ENCODE measurements at places on chromosomes 6 and 20.
A peak's percentile ranks its signal among the peaks of the same experiment; 100 is the strongest.

- DNase-seq = no peak
These were observed 988 bp downstream of the TIAM2 start for GRCh38 chr6:154996016-154996590.

GRCh38 chr6:122161136-122161535 is 238.3 kb upstream of the HSF2 start:
- DNase-seq = no peak

GRCh38 chr20:62918831-62919230 is 7.5 kb downstream of the DIDO1 start:
- DNase-seq = peak; percentile 57

DNA sequence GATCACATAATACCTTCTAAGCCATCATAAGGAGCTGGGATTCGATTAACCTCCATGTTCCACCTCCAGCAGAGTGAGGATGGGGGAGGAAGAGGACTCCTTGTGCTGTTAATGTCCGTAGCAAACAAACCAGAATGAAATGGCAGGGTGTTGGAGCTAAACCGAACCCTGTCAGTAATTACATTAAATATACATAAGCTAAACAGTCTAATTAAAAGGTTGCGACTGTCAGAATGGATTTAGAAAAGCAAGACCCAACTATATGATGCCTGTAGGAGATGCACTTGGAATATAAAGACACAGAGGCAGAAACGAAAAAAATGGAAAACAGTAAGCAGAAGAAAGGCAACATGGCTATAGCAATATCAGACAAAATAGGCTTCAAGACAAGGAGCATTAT is 13.2 kb downstream of the PREX1 start:
- DNase-seq = no peak

GRCh38 chr6:17886891-17887290 is 100.5 kb downstream of the KIF13A start:
- DNase-seq = no peak

GRCh38 chr6:27667657-27668441 is 194.9 kb upstream of the ZNF184 start:
- no peak for DNase-seq

DNA sequence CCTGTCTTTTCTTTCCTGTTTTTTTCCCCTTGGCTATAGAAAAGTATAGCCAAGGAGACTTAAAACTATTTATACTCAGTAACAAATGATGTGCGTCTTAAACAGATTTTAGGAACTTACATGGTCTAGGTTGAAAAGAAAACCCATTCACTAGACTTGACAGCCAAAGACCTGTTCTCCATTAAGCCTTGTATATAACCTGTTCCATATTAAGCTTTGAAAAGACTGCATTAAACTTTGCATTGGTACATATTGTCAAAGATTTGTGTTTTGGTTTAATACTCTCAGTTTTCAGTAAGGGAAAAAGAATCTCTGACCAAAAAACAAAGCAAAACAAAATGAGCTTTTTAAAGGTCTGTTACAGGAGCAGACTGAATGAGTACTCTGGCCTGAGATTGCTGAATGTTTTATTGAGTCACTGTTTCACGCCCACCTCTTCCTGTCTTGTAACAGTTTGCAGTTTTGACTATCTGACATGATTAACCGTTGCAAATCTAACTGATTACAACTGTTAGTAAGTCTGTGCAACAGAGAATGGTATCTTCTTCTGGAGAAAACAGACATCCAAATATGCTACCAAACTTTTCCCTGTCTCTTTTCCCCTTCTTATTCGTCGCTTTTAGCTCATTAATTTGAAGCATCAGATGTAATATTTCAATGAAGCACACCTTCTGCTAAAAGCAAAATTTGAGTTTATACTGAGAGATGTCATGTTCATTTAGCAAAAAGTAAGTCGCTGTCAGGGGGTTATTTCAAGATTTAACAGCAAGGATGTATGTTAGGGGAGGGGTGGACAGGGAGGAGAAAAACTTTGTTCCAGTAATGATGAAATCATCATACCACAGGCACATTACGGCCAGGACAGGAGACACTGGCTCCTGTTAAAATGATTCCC is 59.1 kb upstream of the SUPT3H start:
- DNase-seq = peak; percentile 90

GRCh38 chr6:73811706-73812105 is 115.7 kb downstream of the CD109 start:
- DNase-seq = no peak

GRCh38 chr6:137010128-137010718 is 34.5 kb downstream of the IL20RA start:
- DNase-seq = no peak

GRCh38 chr6:168411130-168411529 is 29.9 kb upstream of the SMOC2 start:
- no peak for DNase-seq

DNA sequence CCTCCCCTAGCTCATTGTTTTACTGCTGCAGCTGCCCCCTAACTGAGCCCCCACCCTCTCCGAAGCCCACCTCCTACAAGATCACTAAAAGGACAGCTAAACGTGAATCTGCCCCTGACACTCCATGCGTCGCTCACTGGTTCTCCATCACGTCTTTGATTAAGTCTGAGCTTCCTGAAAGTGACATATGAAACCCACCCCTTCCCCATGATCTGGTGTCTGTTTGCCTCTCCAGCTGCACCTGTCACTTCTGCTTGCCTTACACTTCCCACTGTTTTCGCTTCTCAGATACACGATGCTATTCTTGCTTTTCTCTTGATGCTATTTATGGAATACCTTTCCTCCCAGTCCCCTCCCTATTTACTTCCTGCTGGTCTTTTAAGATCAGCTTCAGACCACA is 8.0 kb upstream of the PERP start:
- no peak for DNase-seq

DNA sequence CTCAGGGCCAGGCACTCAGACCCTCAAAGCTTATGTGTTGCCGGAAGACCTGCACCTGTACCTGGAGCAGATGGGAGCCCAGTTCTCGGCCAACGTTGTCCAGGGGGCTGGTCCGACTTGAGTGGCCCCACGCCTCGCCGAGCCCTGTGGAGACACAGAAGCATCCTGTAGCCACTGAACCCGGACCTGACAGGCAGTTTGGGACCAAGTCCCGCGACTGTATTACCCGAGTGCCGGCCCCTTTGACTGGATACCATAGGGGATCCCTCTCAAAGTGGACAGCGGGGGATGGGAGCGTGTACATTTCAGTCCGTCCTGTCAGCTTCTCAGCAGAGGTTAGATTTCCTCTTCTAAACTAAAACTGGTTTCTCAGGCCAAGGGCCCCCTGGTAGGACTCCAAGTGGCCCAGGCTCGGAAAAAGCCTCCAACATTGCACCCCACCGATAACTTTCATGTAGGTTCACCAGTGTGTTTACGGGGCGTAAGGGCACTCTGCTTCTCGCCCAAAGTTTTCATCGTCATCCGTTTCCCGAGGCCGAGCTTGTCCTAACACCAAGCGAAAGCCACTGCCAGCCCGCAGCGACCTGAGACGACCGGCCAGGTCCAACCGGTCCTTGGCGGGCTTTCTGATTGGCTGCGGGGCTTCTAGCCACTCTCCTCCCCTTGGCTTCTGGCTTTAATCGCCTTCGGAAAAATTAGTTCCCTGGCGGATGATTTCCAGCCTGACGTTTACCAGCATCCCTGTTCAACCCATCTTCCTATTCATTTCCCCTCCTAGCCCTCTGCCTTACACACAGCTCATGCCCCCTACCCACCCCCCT is 10.8 kb downstream of the SIM1 start:
- DNase-seq = no peak

- no peak for DNase-seq
These were observed 104.8 kb downstream of the NCOA3 start for GRCh38 chr20:47606414-47606982.

- DNase-seq = no peak
These were observed 8.5 kb downstream of the ACSS1 start for GRCh38 chr20:25049261-25050060.

- no peak for DNase-seq
These were observed 162.7 kb downstream of the ANKRD60 start for GRCh38 chr20:58065508-58066361.

DNA sequence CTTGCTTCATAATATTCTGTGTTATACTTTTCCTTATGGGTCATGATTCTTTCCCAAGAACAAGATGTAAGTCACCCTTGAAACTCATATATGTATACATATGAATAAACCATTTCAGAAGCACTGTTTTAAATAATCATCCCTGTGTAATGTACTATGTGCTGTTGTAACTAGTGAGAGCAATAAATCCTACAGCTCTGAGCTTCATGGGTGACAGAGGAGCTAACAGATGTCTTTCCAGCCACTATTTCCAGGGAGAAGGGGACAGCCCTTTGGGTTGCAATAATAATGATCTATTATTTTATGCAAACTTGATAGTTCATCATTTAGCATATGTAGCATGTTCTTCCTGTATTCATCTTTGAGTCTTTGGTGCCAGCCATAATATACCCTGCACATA is 342.8 kb downstream of the KIF16B start:
- no peak for DNase-seq

DNA sequence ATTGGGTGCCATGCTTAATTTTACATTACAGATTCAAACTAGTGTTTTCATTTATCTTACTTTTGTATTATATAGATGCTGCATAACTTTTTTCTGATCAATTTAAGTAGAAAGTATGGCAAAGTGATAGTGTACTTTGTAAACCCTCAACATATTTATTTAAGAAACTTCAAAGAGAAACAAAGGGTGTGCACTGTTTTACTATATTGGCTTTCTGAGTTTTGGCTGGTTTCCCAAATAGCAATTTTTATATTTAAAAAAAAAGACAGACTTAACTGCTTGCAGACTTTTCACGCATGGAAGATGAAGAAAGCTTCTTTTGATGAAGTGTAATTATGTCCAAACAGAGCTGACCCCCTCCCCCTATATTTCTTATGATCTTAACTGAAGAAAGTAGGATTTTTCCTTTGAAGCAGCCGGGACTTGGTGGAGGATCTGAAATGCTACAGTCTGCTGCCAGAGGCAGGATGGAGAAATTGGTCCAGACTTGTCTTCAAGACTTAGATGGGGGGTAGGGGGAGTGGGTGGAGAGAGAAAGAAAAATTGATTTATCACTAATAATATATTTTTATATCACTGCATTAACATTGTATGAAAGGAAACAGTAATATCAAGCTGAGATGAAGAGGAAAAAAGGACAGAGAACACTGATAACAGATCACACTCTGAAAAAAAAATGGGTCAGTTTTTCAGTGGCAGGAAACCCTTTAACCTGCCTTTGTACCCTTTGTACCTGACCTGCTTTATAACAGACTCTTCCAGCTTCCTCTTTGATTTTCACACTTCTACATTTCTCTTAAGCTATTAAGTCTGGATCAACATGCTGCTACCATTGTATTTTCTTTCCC is 56.0 kb upstream of the SUPT3H start:
- no peak for DNase-seq

DNA sequence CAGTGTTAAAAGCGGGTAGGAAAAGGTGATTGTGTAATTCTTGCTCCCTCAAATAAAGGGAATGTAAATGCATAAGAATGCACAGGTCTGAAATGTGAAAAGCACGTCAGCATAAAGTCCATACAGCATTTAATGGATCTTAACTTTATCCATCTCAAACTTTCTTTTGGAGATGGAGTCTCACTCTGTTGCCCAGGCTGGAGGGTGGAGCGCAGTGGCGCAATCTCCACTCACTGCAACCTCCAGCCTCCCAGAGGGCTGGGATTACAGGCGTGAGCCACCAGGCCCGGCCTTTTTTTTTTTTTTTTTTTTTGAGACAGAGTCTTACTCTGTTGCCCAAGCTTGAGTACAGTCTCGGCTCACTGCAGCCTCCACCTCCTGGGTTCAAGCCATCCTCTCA is 33.4 kb downstream of the RNASET2 start:
- no peak for DNase-seq

DNA sequence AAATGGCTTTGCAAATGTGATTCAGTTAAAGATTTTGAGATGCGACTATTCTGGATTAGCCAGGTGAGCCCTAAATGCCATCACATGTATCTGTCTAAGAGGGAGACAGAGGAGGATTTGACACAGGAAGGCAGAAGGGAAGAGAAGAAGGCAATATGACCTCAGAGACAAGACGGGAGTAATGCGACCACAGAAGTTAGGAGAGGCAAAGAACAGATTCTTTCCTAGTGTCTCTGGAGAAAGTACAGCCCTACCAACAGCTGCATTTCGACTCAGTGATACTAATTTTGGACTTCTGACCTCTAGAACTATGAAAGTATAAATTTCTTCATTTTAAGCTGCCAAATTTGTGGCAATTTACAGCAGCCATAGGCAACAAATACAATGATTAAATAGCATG is 24.2 kb upstream of the TPD52L1 start:
- no peak for DNase-seq

DNA sequence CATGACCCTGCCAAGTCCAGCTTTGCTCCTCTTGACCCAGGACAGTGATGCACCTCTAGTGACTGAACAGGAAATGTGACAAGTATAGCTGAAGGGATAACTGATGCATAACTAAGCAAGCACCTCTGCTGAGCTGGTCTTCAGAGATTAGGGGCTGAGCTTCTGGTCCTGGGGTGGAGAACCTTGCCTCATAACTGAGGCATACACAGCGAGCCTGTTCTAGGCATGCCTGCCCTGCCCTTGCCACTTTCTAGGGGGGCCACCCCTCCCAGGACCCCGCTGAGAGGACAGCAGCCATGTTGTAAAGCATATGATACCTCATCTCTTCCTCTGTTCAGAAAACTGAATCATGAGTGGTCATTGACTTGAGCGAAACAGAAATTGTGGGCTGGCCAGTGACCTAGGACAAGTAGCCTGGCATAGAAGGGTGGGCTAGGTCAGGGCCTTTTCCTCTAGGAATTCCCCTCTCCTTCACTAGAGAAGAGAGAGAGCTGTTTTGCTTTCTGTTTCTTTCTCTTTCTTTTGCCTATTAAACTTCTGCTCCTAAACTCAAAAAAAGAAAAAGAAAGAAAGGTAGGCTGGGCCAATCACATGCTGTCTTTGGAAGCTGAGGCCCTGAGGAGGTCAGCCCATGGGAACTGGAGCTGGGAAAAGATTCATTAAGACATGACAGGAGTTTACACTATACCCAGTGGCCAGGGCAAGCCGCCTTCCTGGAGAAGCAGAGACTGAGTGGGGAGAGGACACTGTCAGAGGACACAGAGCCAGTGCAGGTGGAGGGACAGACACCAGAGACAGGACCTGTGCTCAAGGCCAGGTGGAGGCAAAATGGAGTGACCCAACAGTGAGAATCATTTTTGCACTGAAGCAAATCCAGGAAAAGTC is 23.1 kb downstream of the ALDH5A1 start:
- no peak for DNase-seq

- no peak for DNase-seq
These were observed 296.1 kb downstream of the TFAP2C start for GRCh38 chr20:56925082-56925830.

DNA sequence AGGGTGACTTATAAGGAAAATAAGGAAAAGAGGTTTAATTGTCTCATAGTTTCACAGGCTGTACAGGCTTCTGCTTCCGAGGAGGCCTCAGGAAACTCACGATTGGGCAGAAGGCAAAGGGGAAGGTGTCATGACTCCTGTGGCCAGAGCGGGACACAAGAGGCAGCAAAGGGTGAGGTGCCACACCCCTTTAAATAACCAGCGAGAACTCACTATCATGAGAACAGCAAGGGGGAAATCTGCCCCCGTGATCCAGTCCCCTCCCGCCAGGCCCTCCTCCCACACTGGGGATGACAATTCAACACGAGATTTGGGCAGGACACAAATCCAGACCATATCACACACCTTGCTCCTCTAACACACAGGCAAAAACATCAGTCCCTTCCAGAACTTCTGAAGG is 254.0 kb downstream of the DLL1 start:
- no peak for DNase-seq

- no peak for DNase-seq
These were observed 61.4 kb downstream of the SCAND1 start for GRCh38 chr20:35892871-35893270.

Measured in bone marrow (tissue), 2 donors.